ENCODE measurements at places on chromosomes 3 and 15. TPM values are rescaled to one million over a fixed set of nuclear protein-coding genes. Genes with fewer than 3 reads are reported as not detected.

Gene SMAD6
- polyA plus RNA-seq: 0.03 TPM

Gene GOLGA8T
- not detected for polyA plus RNA-seq

Gene BTLA
- 75.7 TPM for polyA plus RNA-seq

Gene KCNMB3
- polyA plus RNA-seq: 4.2 TPM

Gene ACY1
- polyA plus RNA-seq: 26.2 TPM

Data from B cell (primary cell).